ENCODE measurements at places on chromosomes 12 and 14.

GRCh38 chr12:104042580-104042979 lies 7.4 kb downstream of the GLT8D2 start:
- DNase-seq, result no peak

DNA sequence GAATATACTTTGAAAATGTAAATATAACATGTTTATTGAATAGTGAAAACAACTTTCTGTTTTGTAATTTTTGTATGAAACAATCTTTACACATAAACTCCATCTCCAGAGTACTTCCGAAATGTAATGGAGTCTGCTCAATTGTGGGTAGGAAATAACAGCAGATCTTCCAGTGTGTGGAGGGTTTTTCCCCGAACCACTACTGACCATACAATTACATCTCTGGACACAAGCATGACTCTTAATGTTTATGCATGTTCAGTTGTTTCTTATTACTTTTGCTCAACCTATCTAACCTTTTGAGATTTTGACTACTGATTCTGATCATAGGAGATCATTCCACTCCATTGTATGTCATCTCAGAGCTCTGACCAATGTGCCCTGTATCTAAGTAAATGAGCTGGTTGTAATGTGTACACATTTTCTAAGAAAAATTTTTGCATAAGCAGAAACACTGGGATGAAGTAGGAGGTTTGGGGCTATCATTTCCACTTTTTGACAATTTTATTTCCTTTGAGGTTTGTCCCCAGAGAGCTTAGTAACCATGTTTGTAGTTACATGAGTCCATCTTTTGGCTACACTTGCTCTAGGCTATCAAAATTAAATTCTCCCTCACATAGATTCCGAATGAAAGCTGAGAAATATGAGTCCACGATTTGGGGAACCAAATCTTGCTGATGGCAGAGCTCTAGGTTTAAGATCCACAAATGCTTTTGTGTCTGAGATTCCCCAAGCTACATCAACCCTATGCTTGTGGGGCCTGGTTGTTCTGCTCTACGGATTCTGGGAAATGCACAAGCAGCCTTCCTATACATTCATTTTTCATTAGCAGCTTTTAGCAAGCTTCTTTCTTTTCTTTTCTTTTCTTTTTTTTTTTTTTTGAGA lies 21.4 kb upstream of the CLEC4D start:
- no peak for DNase-seq

DNA sequence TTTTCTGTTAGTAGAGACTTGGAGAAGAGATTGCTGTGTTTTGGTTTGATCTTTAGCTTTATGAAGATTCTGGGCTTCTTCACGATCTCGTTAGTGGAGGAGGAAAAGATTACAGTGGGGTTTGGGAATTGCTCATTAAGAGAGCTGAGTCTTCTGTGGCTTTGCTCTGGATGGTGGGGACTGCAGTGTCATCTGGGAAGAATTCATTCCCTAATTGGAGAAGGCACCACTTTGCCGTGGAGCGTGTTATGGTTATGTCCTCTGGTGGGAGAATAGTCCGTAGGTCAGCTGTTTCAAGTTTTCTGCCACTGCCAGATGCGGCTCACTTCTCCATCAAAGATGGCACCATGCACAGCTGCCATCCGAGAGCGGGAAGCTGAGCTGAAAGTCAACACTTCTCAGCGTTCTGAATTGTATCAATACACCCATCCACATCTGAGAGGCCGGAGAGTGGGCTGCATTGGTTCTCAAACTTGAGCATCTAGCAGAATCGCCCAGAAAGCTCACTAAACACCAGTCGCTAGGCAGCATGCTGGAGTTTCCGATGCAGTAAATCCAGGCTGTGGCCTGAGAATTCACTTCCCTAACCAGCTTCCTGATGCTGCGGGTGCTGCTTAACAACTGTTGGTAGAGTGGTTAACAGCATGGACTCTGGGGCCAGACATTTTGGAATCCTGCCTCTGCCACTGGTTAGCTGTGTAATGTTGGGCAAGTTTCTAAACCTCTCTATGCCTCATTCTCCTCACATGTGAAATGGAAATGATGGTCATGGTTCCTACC lies 117.8 kb downstream of the PLXNC1 start:
- no peak for DNase-seq

GRCh38 chr12:76242813-76243550 lies 105.2 kb downstream of the BBS10 start:
- DNase-seq, result no peak

DNA sequence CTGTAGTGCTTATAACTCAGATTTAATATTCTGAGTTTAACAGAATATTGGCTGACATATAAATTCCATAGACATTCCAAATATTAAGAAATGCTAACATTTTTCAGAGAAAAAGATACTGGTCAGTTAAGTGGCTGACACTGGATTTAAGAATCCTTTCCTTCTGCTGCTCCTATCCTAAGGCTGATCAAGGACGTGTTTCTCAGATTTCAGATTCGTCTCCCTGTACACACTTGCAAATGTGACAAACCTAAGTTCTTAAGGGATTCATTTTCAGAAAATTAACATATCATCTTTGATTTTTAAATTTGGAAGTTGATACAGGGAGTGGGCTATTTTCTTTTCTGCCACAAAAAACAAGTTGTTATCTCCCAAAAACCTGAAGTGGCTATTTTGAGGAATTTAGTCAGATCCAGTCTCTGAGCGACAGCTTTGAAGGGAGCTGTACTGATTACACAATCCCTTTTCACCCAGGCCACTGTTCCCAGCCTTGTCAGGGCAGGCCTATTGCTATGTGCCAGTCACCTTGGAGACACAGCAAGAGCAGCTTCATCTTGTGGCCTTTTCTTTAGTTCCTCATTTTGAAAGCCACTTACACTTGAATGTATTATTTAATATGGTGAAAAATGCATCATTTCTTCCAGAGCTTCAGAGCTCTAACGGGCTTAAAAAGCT lies 370.6 kb downstream of the KCNH5 start:
- no peak for DNase-seq

DNA sequence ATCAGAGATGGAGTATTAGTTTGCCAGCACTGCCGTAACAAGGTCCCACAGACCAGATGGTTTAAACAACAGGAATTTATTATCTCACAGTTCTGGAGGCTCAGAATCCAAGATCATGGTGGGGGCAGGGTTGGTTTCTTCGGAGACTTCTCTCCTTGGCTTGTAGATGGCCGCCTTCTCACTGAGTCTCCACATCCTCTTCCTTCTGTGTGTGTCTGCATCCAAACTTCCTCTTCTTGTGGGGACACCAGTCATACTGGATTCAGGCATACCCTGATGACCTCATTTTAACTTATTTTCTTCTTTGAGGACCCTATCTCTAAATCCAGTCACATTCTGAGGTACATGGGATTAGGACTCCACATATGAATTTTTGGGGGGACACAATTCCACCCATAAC lies 455.5 kb downstream of the RGS6 start:
- no peak for DNase-seq

DNA sequence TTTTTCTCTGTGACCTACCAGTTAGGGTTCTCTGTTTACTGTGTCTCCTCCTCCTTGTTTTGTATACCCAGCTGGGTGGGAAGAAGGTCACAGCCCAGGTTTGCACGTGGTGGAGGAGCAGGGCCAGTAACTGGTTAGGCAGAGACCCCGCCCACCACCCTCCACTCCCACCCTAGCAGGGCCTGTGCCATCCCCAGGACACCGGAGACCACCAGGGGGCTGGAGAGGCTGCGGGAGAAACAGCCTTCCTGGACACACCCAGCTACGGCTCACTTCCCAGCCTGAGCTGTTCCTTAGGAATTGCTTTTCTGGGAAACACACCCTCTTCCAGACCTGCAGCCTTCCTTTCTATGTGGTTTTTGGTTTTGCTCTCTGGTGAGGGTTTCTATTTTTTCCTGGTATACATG lies 21.1 kb downstream of the BDKRB2 start:
- no peak for DNase-seq

- DNase-seq, result peak; percentile 4
These were observed at the start of gene PAWR for GRCh38 chr12:79690638-79691510. Gene PAWR, minus strand, starts transcription at chr12:79690964. Its CDS starts 720 bp downstream, at chr12:79690244.

DNA sequence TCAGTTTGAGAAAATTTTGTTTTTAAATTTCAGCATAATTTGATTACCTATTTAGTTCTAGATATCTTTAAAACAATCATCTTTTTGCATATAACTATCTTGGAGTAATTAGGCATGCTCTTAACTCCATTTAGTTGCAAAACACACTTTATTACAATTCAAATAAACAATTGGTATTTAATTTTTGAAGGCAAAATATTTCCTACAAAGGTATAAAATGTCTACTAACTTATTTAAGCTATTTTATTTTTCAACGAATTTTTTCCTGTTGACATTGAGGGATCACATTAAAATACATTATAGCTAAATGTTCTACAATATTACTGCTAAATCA lies 8.3 kb downstream of the FOXA1 start:
- DNase-seq, result no peak

- no peak for DNase-seq
These were observed 13.9 kb downstream of the CDC42BPB start for GRCh38 chr14:103043257-103044015.

GRCh38 chr14:100629696-100630095 lies 42.5 kb upstream of the BEGAIN start:
- DNase-seq, result no peak

DNA sequence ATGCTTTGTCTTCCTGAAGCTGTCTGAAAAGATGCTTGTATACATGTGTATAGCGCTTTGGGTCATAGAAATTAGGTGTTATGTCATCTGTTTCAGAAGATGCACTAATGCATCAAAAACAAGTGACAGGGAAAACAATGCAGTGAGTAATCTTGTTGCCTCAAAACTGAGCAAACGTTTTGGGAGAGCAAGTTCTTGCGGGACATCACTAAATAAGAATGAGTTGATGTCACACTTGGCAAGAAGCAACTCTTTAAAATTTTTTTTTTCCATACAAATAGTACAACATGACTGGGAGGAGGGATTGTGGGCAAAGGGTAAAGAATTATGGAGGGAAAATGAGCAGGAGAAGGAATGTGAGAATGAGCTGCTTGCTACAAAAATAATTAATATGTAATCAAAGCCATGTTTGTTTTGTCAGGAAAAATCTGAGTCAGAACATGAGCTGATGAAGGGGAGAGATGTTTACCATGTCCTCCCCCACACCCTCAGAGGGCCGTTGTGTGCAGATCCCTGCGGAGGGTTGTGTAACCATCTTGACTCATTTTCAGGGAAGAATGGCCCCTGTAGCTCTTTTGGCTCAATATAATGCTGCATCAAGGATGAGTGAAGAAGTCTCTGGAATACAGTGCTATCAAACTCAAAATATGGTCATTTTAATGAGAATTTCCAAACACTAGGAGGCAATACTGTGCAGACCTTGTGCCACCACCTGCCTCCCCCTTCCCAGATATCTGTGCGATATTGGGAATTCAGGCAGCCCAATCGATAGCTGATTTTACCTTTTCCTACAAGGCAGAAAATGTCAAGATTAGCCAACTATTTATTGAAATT lies 41.4 kb downstream of the BORCS5 start:
- DNase-seq, result no peak

DNA sequence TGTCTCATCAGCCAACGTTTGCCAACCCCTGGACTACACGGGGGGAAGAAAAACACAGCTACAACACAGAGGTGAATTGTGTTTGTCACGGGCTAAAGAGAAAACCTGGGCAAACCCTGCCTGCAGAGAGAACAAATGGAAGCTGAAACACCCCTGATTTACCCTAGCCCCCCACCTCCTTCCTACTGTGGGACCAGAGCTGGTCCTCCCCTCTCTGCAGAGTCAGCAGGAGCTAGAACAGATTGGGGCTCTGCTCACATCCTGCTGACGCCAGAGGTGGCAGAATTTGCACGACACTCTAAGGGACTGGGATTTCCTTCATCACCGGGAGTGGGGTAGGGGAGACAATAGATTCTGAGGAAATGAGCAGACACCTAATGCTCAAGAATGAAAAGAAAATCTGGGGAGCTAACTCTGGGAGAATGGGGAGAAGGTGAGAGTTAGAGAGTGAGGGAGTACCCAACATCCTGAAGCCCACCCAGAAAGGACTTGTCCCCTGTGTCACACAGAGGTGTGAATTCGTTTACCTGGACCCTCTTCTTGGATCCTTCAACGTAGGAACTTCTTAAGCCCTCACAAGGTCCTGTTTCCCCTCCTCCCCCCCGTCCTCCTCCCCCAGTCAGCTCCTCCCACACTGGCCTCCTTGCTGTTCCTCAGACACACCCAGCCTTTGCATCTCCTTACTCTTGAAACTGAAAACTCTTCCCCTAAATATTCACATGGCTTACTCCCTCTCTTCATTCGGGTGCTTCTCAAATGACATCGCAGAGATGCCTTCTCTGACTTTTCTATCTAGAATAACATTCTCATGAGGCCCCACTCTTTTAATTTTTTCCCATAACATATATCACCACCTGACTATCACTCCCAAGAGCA lies 26.2 kb upstream of the CDKN3 start:
- DNase-seq, result no peak

- no peak for DNase-seq
These were observed 45.2 kb downstream of the VEZT start for GRCh38 chr12:95262808-95263207.

GRCh38 chr12:31880340-31880739 lies 78.9 kb upstream of the RESF1 start:
- no peak for DNase-seq

DNA sequence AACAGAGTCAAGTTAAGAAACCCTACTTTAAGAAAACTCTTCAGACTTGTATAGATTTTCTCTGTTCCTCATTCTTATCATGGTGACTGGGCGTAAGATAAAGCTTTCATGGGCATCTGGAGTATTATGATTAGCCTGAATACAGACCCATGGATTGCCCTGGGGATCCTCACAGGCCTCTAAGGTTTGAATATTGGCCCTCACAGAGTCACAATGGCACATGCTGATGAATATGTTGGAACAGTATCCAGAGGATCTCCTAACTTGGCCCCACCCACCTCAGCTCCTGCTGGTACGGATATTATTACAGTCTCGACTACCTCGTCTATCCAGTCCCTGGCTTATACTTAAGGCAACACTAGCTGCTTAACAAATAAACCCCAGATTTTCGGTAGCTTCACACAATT lies 8.1 kb downstream of the OSBPL8 start:
- no peak for DNase-seq

- DNase-seq, result no peak
These were observed 214.5 kb downstream of the PCNX1 start for GRCh38 chr14:71121711-71122110.

GRCh38 chr12:537772-538171 lies 78.0 kb downstream of the B4GALNT3 start:
- no peak for DNase-seq

DNA sequence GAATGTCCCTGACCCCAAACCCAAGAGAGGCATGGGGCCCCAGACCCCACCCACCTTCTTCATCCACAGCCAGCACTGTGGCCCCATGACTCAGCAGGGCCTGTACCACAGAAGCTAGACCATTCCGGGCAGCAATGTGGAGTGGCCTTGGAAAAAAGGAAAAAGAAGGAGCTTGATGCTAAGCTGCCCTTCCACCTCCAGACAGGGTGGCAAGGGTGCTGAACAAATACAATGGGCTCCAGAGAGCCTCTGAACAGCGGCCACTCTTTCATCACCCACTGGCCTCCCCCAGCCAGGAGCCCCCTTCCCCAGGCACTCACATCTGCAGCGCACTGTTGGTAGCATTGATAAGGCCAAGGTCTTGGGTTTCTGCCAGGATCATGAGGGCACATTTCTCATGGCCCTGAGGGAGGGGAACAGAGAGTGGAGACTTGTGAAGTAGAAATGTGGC lies 13.9 kb downstream of the SLC39A5 start:
- no peak for DNase-seq

GRCh38 chr14:91509878-91510170 lies 286 bp downstream of the PPP4R3A start:
- DNase-seq, result no peak

- DNase-seq, result no peak
These were observed 340.7 kb downstream of the DPF3 start for GRCh38 chr14:72553161-72553560.

Data from stimulated activated CD4-positive, alpha-beta T cell treated with anti-CD3 and anti-CD28 coated beads, Interleukin-4, amount 100 ng/mL, for 48 hours (primary cell).